ENCODE measurements at places on chromosomes 5 and 9. TPM values are rescaled to one million over a fixed set of nuclear protein-coding genes. Genes with fewer than 3 reads are reported as not detected.

GRCh38 chr9:95103871-95104580 is 213.5 kb downstream of the FANCC start:
- no peak for DNase-seq

DNA sequence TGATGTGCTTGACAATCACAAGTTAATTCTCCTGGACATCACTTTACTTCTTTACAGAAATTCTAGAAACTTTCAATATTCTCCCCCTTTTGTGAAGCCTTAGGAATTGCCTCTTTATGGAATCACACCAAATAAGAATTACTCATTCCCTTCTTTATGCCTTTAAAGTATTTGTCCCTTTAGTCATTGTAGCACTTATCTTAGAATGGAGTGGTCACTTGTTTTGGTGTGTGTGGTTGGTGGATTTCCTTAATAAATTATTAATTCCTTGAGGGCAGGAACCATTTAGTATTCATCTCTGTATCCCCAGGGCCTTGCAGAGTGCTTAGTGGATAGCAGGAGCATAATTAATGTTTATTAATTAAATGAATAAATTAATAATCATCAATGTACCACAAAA is 307.0 kb downstream of the ARRDC3 start:
- DNase-seq: no peak

CDH9 gene
- not detected for polyA plus RNA-seq

EXOSC2 gene
- 25.5 TPM for polyA plus RNA-seq

DNA sequence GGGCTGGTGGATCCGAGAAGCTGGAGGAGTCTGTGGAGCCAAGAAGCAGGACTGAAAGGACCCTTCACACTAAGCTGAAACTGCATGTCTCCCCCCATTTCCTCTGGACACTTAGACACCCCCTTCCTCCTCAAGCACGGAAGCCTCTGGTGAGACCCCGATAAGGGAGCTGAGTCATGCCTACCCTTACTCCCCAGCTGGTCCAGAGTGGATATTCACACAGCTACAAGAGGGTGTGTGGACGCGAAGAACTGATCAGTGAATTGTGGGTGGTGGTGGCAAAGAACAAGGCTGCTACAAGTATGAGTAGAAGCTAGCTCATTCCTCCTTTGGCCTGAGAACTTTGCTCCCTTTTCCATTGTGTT is 4.3 kb downstream of the TLN1 start:
- DNase-seq: no peak

All from hindlimb muscle (tissue), 1 donor.